ELR (cell line): ENCODE measurements at places on chromosomes 1 and 21.
A peak's percentile ranks its signal among the peaks of the same experiment; 100 is the strongest.

GRCh38 chr1:27044613-27045151 is 32.0 kb upstream of the TENT5B start:
- DNase-seq, result peak; percentile 85

GRCh38 chr1:52102336-52103013 is 39.4 kb upstream of the ZFYVE9 start:
- DNase-seq, result no peak

GRCh38 chr1:100137602-100138001 is 4.6 kb downstream of the TRMT13 start:
- no peak for DNase-seq

DNA sequence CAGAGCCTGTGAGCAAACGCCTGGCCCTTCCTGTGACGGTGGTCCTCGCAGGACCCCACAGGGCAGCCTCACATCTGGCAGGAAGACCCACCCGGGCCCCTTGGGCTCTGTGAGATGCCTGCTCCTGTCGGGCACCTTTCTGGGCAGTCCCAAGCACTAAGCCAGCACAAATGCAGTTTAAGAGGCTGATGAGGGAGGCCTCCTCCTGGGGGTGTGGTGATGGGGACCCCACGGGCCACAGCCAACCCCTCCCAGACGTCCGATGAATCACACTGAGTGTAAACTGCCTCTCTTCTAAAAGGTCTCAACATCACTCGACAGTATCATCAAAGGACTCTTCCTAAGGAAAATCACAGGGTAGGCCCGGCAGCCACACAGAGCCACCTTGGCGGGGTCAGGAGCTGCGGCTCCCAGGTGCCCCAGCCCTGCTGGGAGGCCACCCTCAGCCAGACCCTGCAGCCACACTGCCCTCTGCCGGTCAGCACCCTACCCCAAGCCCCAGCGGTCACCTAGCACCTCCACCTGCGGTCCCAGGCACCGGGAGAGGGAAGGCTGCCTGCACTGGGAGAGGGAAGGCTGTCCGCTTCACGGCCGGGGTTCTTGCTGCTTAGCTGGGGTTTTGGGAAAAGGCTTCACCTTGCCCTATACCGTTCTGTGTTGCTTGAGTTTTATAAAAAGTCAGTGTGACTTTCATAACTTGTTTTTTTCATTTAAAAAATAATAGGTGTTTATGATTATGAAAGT is 3.9 kb upstream of the PRKCZ start:
- peak; percentile 17 for DNase-seq

DNA sequence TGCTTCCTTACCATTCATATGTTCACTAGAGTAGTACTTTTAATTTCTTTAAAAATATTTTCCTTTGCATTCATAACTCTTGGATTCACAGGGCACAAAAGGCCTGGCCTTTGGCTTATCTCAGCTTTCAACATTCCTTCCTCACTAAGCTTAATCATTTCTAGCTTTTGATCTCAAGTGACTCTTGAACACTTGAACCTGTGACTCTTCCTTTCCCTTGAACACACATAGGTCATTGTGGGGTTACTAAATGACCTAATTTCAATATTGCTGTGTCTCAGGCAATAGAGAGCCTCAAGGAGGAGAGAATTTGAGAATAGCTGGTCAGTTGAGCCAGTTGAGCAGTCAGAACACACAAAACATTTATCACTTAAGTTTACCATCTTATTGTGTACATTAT is 49.9 kb downstream of the COL11A1 start:
- DNase-seq, result no peak

DNA sequence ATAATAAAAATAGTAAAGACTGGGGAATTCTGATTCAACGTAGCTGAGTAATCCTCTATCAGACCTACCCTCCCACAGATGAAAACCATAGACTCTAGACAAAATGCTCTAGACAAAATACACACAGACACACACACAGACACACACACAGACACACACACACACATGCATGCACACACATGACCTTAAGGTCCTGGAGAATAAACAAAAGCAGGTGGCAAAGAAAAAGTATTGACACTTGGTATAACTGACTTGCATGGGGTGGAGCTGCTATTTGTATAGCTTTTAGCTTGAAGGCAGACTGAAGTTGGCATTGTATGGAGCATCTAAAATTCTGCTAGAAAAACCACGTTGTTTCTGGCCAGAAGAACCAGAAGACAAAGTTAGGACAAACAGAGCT is 29.3 kb downstream of the C1orf141 start:
- no peak for DNase-seq

DNA sequence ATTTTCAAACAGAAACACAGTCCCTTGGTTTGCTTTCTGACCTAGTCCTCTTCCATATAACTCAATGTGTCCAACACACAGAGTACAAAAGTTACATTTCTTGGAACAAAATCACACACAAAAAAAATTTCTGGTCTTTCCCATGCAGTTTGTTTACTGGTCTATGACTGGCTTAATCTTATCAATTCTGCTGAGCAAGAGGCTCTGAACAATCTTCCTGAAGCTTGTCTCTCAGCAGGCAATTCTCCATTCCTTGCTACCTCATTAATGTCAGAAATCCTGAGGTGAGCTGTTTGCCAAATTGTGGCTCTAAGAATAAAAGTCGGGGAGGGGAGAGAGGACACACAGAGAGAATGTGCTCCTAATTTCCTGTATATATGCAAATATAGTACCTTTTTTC is 423.6 kb downstream of the HLX start:
- DNase-seq, result no peak

GRCh38 chr1:232367293-232367692 is 262.6 kb downstream of the SIPA1L2 start:
- no peak for DNase-seq

DNA sequence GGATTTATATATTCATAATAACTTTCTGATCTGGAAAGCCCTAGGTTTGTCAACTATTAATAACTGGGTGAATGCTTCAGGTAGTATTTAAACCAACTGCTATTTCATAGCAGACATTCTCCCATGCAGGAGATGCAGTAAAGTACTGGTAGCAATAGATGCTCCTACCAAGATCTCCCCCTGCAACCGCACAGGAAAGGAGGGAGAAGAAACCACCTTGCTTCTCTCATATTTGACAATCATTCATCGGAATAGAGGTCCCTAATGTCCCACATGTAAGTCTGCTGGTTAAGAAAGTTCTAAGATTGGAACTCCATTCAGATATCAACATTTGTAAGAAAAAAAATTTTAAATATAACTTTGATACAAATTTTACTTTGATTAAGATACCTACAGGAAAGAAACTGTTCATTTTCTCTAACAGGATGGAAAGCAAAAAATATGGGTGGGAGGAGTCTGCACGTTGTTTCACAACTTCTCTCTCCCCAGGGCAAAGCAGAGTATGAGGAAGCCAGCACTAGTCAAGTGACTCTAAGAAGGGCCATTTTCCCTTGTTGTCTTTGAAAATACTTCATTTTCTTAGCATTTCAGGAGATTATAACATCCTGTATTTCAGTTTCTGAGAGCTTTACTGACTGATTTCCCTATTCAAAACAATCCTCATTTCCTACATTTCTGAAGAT is at the start of gene PYHIN1:
PYHIN1 (plus strand) TSS at position 498 of the 683 bp plus-strand sequence. CDS start 5,359 bp downstream, outside the sequence.
- no peak for DNase-seq

DNA sequence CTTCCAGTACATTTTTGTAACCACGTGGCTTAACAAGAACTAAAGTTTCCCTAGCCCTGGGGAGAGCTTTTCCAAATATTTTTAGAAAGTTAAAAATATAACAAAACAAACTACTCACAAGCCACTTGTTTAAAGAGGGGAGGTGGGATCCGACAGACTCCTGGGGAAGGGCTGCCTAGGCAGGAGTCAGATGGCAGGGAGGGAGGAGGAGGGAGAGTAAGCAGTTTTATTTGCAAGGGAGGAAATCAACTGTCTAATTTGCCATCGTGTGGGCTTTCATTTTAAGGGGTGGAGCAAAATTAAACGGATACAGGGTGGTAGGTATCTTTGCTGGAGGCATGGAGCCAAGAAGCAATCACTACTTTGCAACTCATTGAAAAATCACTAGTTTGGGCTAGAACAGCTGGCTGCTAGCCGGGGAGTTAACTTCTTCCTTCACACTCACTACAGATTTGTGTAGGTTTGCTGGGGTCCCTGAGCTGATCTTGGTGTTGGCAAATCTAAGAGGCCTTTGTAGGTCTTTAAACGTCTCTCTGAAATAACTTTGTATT is 8.8 kb downstream of the BARHL2 start:
- no peak for DNase-seq

GRCh38 chr1:29698626-29699025 is 462.3 kb downstream of the PTPRU start:
- no peak for DNase-seq

- DNase-seq, result no peak
These were observed 23.6 kb downstream of the HTR6 start for GRCh38 chr1:19688041-19688842.

- DNase-seq, result no peak
These were observed 42.0 kb upstream of the UBE2U start for GRCh38 chr1:64161357-64161941.
